ENCODE measurements at places on chromosomes 1 and 21.

GRCh38 chr21:15730484-15731242 lies 881 bp downstream of the USP25 start:
- DNase-seq: no peak

GRCh38 chr1:211607754-211608473 lies 29.0 kb upstream of the SLC30A1 start:
- DNase-seq: no peak

- no peak for DNase-seq
Measured at GRCh38 chr1:168467452-168467851, 76.3 kb downstream of the XCL2 start.

- DNase-seq: no peak
Measured at GRCh38 chr1:63861052-63861691, 87.4 kb downstream of the ROR1 start.

DNA sequence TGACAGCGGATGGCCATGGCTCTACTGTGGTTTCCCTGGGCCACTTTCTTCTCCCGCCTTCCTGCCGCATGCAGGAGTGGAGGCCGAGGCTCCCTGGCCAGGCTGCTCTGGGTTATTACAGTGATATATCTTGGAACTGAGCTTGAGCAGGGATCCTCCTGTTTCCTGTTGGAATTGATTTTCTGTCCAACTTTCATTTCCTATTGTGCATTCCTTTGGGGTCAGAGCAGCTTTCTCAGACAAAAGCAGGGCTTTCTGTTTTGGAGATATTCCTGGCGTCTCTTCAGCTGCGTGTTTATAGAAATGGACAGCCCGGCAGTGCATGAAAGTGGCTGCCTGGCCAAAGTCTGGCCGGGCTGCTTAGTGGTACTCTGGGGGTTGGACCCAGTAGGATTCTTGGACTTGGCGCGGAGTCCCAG lies 146.4 kb downstream of the KIF26B start:
- peak; percentile 24 for DNase-seq

DNA sequence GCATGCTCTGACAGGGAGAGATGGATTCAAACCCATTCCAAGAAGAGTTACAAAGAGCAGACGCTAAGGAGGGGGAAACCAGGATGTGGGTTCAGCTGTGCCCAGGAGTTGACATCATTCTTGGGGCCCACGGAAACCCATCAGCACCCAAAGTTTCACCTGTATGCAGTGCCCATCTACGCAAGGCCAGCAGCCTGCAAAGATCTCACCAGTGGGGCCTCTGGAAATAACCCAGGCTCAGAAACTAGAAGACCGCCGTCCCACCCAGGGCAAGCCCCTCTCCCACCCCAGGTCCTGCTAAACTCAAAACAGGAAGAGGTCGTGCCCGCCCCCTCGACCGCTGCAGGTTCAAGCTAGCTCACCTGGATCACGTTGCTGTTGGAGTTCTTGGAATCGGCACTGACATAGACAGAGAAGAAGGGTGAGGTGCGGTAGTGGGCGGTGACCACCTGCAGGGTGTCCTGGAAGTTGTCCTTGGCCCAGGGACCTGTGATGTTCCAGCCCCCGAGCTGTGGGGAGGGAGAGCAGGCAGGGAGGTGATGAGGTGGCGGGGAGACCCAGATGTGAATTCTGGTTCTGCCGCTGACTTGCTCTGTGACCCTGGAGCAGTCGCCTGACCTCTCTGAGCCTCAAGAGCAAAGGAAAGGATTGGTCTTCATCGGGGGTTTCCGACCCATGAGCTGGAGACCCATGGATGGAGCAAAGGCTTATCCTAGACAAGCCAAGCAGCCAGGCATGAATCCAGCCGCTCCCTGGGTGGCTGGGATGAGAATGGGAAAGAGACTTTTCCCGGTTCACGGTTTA lies 31.7 kb downstream of the ECE1 start:
- no peak for DNase-seq

DNA sequence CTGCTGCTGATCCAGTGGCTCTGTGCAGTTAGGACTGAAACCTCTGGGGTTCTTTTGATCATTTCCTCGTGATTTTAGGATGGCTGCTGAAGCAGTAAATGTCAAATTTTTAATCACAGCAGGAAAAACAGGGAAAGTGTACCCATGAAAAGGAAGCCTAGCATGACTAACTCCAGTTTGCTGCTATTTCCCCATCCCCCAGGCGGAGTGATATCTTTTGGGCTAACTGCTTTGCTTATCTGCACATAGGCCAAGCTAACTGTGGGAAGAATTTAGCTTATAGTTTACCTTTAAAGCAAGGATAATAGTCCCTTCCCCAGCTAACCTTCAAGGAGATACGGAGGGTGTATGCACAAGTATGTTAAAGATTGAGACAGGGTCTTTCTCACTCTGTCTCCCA lies 149.8 kb upstream of the TNR start:
- DNase-seq: no peak

GRCh38 chr1:90820745-90821144 lies 103.6 kb upstream of the BARHL2 start:
- DNase-seq: no peak

GRCh38 chr1:187122566-187122965 lies 293.8 kb downstream of the PLA2G4A start:
- DNase-seq: no peak

DNA sequence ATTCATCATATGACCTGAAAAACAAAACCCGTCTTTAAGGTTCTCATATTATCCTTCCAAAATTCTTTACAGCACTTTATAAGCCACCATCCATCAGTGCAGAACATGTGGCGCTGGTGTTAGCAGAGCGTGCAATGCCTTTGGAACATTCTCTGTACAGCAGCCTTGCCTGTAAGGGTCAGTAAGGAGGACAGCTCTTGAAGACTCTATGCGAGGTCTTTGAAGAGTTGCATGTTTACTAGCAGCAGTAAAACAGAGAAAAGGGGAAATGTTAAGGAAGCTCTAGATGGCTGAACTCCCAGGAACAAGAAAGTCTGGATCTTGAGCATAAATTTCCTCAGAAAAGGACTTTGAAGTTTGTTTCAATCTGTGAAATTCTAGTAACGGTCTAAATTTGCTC lies 365.6 kb downstream of the DUSP10 start:
- DNase-seq: no peak

DNA sequence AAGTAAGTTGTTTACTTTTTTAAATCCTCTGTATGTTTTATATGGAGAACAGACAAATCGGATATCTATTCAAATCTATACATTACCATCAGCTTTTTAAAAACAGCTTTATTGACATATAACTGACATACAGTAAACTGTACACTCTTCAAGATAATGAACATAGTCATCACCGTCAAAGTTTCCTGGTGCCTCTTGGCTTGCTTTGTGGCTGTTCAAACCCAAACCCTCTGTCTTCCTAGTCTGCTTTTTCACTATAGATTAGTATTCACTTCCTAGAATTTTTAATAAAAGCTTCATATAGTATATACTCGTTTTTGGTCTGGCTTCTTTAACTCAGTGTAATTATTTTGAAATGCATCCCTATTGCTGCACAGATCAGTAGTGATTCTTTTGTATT lies 56.4 kb upstream of the TPTE start:
- DNase-seq: no peak

- no peak for DNase-seq
Measured at GRCh38 chr1:99176753-99177152, 87.5 kb upstream of the PLPPR4 start.

- no peak for DNase-seq
Measured at GRCh38 chr1:186511761-186512637, 51.1 kb upstream of the PDC start.

DNA sequence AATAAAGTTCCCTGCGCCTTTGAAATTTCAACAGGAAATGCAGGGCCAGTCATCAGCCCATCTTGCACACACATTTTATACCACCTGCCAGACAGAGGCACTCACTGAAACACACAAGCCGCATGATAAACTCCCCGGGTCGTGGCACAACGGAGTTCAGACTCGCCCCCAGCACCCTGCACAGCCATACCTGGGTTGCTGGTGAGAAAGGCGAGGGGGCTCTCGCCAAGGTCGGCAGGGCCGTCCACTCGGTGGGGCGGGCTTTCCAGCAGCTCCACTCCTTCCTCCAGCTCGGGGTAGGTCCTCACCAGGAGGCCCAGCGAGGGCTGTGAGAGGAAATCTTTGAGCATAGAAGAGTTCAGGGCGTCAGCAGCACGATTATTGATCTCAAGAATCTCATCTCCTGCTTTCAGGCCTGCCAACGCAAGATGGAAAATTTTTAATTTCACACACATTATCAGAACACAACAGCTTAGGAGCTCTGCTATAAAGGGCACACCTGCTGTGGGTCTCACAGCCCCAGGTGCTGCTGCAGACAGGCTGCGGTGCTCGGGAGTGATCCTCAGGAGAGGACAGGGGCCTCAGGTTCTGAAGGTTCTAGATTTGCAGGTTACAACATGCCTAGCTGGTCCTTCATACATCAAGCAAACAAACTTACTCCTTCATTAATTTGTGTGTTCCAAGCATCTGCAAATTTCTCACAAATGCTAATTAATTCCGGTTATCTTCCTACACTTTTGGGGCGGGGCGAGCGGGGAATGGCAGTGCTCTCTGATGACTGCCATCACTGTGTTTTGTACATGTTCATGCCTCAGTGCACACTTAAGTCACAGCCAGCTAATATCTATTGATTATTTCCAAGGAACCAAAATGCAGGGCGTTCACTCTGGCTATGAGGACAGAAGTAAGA lies 144.2 kb upstream of the KRTAP19-8 start:
- DNase-seq: no peak

All from fibroblast of skin of scalp (primary cell).